ENCODE measurements at places on chromosomes 1 and 21. TPM values are rescaled to one million over a fixed set of nuclear protein-coding genes. Genes with fewer than 3 reads are reported as not detected.

GRCh38 chr1:219555031-219555692, 57.7 kb downstream of the ZC3H11B start:
- no peak for DNase-seq

GRCh38 chr21:38121888-38122720, 134.7 kb upstream of the KCNJ15 start:
- DNase-seq: no peak

DNA sequence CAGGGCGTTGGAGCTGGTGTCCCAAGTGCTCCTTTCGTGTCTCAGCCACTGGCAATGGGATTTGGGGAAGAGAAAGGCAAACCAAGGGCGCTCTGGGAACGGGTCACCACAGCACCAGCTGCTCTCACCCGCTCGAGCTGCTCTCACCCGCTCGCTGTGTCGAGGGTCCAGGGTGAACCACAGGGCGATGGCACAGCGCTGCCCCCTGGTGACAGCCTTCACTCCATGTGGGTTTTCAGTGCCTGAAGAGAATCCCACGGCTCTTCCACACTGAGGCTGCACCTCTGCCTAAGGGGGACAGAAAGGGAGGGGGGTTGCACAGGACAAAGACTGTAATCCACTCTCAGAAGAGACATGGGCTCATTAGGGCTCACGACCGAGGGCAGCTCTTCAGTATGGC, 7.1 kb upstream of the CLDN19 start:
- peak; percentile 64 for DNase-seq

- DNase-seq: no peak
Observed at GRCh38 chr1:117286562-117286961, 75.8 kb upstream of the VTCN1 start.

The FAM78B gene
- 6.1 TPM for total RNA-seq

DNA sequence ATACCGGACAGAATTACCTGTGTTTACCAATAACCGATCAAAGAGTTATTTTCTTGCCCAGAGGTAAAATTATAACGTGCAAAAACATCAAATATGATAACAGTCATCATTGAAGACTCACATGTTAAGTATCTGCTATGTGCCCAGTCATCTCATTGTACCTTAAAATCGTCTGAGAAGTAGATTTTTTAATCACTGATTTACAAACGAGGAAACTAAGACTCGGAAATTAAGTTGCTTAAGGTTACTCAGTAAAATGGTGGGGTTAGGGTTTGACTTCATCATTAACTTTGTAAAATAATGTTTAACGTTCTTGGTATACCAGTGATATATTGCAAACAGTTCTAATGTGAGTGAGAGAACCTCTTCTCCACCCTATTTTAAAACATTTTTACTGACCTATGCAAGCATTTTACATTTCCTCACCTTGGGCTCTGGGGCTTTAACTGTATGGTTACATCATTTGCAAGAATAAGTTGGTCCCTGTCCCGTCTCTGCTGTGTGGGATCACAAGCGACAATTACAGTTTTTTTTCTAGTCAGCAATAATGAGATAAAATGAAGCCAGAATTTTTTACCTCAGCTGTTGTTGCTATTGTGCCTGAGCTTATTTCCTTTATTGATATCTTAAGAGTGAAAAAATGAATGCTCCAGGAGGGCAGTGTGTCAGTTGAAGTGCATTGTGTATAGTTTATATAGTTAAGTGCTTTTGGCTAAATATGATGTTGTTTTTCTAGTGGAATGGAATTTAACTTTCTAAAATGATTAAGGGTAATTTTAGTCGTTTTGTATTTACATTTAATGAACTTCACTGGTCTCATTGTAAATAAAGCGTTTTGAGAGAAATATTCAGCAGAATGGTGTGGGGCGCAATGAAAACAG, 2.7 kb downstream of the RPRD2 start:
- DNase-seq: no peak

DNA sequence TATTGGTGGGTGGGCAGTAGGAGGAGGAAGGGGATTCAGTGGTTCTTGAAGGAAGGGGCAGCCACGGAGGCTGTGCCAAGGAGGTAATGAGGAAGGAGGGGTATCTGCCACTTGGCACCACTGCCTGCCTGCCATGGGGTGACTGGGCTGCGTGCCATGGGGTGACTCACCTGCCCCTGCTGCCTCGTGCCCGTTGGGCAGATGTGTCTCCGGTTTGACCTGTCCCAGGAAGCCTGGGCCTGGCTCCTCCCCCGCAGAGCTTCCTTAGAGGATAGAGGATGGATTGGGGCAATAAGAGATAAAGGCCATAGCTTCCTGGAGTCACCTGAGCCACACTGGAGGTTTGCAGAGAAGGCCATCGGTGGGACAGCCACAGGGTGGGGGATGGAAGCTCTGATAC, 1.7 kb downstream of the PADI3 start:
- no peak for DNase-seq

The MXRA8 gene
- total RNA-seq: 40.6 TPM

DNA sequence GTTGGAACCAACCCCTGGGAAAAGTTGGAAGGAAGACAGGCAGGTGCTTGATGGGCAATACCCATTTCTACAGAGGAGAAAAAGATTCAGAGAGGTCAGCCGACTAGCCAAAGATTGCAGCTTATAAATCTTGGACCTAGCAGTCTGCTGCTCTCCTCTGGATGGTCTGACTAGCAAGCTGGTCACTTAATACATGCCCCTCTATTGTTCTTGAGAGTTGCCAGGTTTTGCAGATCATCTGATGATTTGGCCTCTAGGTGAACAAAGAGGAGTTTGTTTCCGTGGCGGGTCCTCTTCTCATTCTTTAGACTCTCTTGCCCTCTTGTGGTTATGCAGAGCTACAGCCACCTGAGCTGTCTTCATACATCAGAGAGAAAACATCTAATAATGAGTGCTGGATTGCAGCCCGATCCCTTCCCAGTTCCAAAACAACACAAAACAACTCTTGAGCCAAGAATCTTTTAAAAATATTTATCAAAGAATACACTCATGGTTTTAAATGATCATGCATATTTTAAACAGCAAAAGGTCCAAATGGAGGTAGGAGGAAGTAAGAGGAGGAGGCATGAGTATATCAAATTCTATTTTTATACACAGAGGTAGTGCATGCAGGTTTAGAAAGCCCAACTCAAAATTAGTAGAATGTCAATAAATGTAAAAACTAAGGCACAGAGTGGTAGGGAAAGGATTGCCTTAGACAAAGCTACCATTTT, 115.7 kb downstream of the SLC30A10 start:
- peak; percentile 61 for DNase-seq

DNA sequence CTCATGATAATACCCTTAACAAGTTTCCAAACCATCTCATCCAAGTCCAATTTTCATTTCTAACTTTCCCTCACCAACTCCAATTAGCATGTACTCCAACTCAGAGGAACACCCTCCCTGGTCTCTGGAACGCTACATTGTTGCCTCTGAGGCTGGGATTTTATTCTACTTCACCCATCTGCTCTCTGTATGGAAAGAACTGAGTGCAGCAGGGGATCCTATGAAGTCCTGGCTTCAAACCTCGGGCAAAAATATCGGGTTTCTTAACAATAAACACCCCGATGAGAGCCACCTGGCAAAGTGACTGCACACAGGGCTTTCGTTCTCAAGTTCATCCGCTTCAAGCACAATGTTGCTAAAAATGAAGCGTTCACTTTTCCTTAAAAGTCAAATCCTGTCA, 99.6 kb downstream of the CRB1 start:
- peak; percentile 24 for DNase-seq

- no peak for DNase-seq
Observed at GRCh38 chr1:93446837-93447451, 974 bp upstream of the FNBP1L start.

GRCh38 chr1:202311875-202312635, 29.7 kb downstream of the UBE2T start:
- DNase-seq: no peak

DNA sequence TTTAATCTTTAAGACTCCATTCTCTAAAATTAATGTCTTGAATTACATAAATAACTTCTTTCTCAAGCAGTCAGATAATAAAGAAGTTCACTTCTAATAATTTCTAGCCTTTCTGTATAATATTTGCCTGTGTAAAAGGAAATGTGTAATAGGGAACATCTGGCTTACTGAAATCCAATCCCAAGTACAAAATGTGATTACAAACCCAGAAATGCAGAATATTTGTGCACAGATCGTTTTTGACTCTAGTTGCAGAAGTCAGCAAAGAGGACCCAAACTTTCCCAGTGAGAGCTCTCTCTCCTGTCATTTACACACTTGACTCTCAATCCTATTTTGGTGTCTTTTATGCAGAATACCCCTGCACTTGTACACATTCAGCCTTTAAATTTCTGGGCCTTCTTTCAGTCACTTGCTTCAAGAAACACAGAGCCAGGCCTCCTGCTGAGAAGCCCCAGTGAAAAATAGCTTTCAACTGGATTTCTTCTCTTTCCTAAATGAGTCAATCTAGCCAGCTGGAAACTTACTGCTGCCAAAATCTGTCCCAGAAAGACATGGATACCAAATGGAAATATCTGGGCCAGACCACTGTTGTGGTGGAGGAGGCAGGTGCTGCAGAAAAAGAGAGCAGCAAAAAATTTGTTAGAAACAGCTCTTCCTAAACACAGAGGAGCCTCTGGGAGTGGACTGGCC, 68.5 kb upstream of the ADAM30 start:
- peak; percentile 35 for DNase-seq
